ENCODE measurements at places on chromosomes 3 and 15.

DNA sequence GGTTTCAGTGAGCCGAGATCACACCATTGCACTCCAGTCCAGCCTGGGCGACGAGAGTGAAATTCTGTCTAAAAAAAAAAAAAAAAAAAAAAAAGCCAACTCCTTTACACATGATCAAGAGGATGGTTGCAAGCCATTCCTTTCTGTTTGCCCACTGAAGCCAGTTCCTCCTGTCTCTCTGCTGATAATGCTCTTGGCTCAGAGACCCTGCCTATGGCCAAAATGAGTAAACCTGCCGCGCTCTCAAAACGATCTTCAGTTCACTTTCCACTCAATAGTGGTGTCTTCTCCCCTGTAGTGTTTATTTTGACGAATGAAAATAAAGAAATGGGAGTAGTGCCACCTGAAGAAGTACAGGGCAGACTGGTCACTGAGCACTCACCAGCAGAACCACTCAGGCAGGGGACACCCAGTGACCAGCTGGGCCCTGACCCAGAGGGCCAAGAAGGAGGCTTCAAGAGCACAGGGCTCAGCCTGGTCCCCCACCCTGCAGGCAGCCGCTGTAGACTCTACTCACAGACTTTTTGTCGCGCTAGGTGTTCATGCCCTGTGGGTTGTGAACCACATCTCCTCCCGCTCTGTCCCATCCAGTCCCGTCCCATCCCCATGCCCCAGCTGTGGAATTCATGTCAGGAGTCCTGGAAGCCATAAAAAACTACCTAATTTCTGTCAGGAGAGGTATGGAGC lies 23.6 kb downstream of the GRAMD2A start:
- DNase-seq, result no peak

- DNase-seq, result no peak
Observed at GRCh38 chr3:129065016-129065719, 4.6 kb downstream of the GP9 start.

- peak; percentile 30 for DNase-seq
Observed at GRCh38 chr15:65862682-65863081, 6.6 kb upstream of the RAB11A start.

DNA sequence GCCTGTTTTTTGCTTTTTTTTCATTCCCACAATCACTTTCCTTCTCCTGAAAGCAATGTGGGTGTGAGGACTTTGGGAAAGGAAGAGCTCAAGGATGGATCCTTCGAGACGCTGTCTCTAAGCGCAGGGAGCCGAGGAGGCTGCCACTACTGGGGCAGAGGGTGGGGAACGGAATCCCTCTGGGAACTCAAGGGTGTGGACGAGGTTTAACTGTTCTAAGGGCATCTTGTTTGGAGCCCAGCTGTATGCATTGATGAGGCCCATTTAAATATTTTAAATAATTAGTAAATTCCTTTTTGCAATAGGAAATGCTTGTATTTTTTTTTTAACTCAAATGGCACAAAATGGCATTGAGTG lies 124.4 kb upstream of the MEF2A start:
- DNase-seq, result no peak

GRCh38 chr3:197297002-197297401 lies 1.4 kb downstream of the DLG1 start:
- no peak for DNase-seq

DNA sequence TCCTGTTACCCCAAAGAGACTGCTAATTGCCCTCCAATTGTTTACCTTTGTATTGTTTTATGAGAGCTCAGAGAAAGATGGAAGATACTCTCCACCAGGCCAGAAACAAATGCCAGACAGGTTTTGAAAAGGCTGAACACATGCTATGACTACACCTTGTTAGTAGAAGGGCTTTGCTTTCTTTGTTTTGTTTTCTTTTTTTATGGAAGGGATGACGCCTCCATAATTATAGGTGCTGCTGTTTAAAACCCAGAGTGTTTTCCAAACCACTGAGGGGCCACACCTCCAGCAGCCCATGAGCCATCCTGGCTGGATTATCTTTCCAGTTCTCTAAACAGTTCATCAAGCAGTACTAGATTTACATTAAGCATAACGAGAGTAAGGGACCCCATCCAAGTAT lies 5.6 kb upstream of the FOXP1 start:
- no peak for DNase-seq

Measured in fibroblast of the conjunctiva (primary cell).